ENCODE measurements at places on chromosomes 5 and 9. TPM values are rescaled to one million over a fixed set of nuclear protein-coding genes. Genes with fewer than 3 reads are reported as not detected.

GRCh38 chr5:58961631-58962280 is 378.9 kb downstream of the RAB3C start:
- no peak for DNase-seq

HEMGN gene
- total RNA-seq = not detected

DNA sequence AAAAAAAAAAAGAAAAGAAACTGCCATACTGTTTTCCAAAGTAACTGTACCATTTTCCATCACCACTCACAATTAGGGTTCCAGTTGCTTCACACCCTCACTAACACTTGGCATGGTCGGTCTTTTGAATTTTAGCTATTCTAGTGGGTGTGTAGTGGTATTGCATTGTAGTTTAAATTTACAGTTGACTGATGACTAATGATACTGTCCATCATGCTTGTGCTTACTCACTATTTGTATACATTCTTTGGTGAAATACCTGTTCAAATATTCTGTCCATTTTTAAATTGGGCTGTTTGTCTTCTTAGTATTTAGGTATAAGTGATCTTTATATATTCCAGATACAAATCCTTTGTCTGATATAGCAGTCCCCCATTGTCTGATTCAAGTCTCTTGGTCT is 36.2 kb upstream of the ZNF169 start:
- DNase-seq = no peak

CCL27 gene
- total RNA-seq = not detected

- no peak for DNase-seq
Measured at GRCh38 chr9:14983599-14983998, 73.4 kb upstream of the FREM1 start.

DNA sequence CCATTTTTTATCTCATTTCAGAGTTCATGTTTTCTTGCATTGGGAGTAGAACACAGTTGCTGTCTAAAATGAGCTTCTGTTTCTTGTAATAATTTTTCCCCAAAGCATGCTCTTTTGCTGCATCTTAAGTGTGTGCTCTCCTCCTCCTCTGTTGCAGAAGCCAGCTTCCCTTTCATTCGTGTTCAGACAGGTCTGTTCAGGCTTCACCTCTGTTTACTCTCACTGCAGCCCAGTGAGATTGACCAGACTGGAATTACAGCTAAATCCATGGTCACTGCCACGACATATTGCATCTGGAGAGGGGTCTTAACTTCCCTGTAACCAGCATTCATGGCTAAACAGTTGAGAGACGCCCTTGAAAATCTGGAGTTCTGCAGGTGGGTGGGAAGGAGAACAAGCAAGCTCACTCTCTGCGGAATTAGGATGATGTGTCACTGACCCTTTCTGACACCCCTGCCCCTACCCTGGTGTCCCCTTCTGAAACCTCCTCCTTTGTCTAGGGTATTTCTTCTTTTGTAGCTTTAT is 223.2 kb downstream of the FSTL4 start:
- no peak for DNase-seq

CCDC180 gene
- total RNA-seq = 3.0 TPM

- DNase-seq = no peak
Measured at GRCh38 chr5:42621662-42622061, 135.0 kb upstream of the CCDC152 start.

- no peak for DNase-seq
Measured at GRCh38 chr5:143638654-143639053, 173.3 kb upstream of the HMHB1 start.

GRCh38 chr9:4987961-4988421 is 2.9 kb downstream of the JAK2 start:
- peak; percentile 64 for DNase-seq

GRCh38 chr5:651296-652022 is 39.3 kb downstream of the CEP72 start:
- DNase-seq = no peak

DNA sequence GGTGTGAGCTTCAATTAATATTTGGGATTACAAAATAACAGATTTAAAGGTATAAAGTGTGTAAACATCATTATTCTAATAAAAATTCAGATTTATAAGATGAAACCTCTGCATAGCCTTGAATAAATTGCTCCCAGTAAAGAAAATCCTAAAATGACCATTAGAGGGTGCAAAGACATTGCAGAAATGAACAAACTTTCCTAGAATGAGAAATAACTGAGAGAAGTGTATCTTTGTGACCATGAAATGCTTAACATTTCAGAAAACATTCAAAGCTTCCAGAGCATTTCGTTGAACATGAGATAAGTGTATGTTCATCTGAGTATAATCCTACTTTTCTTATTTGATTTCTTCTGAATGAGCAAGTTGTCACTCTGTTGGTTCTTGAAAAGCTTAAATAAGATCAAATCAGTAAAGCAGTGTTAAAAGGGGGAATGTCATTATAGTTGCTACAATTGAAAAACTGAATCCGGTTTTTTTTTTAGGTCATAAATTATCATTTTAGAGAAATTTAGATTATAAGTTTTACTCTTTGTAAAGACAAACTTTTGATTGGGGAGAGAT is 24.7 kb upstream of the NUDT12 start:
- no peak for DNase-seq

GRCh38 chr9:70563010-70563409 is 148.6 kb upstream of the KLF9 start:
- no peak for DNase-seq

DNA sequence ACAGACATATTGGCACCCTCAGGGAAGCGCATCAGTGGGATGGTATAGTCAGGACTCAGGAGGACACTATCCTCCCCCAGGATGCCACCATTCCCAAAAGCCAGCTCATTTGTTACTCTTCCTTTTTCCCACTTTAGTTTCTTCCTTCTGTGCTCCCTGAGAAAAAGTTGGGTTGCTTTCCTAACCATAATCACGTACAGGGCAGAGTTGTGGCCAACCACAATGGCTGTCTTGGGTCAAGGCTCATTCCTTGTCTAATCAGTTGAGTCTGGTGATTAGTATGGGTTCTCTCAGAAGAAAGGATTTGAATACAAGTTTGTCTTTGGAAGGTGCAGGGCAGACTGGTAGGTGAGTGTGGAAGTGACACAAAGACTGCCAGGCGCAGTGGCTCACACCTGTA is 26.6 kb upstream of the ATP6V1G1 start:
- no peak for DNase-seq

- no peak for DNase-seq
Measured at GRCh38 chr5:114412510-114413171, 50.8 kb downstream of the KCNN2 start.

ELOVL7 gene
- total RNA-seq = 42.7 TPM

GRCh38 chr9:137174722-137175293 is 3.0 kb upstream of the TMEM210 start:
- no peak for DNase-seq

- no peak for DNase-seq
Measured at GRCh38 chr5:176900780-176901204, 1.6 kb upstream of the HK3 start.

- peak; percentile 89 for DNase-seq
Measured at GRCh38 chr5:67165526-67166459, 30.8 kb downstream of the CD180 start.

- no peak for DNase-seq
Measured at GRCh38 chr5:113686599-113686998, 173.1 kb downstream of the YTHDC2 start.

DNA sequence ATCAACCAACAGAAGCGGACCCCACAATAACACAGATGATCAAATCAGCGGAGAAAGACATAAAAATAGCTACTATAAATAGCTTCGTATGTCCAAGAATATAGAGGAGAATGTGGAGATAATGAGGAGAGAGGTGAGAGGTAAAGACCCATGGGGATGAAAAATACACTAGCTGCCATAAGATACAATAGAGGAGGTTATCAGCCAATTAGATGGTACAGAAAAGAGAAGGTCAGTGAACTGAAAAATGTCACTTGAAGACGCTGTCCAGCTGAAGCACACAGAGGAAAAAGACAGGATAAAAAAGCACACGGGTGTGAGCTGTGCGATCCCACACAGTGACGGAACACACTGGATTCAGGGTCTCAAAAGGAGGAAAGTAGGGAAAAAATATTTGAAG is 73.4 kb downstream of the OLFM1 start:
- DNase-seq = no peak

GRCh38 chr5:142862594-142862993 is 92.4 kb downstream of the ARHGAP26 start:
- DNase-seq = no peak

ENHO gene
- total RNA-seq = not detected

GRCh38 chr5:130706696-130707095 is 458.4 kb downstream of the HINT1 start:
- no peak for DNase-seq

OSMR gene
- total RNA-seq = 76.4 TPM

- DNase-seq = no peak
Measured at GRCh38 chr5:5767286-5767928, 344.9 kb downstream of the ICE1 start.

- DNase-seq = no peak
Measured at GRCh38 chr9:136662656-136663581, at the start of gene EGFL7. Gene EGFL7 (plus strand): TSS chr9:136662916. CDS start chr9:136668283, 5,367 bp downstream.

DNA sequence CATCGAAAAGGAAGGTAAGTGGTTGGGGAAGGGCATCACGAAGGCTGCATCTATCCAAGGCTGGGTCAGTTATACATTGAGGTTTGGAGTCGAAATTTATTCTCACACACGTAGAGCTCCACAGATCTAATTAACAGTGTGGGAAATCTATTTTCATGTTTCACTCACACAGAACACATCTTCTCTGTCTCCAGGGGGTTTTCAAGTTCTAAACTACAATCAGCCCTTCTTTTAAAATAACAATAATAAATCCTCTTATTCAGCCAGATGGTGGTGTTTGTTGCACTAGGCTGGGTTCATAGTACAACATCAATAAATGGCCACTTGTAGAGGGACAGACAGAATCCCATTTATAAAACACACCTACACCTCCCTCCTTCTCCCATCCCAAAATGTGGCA is 174.5 kb upstream of the KLF9 start:
- no peak for DNase-seq

DNA sequence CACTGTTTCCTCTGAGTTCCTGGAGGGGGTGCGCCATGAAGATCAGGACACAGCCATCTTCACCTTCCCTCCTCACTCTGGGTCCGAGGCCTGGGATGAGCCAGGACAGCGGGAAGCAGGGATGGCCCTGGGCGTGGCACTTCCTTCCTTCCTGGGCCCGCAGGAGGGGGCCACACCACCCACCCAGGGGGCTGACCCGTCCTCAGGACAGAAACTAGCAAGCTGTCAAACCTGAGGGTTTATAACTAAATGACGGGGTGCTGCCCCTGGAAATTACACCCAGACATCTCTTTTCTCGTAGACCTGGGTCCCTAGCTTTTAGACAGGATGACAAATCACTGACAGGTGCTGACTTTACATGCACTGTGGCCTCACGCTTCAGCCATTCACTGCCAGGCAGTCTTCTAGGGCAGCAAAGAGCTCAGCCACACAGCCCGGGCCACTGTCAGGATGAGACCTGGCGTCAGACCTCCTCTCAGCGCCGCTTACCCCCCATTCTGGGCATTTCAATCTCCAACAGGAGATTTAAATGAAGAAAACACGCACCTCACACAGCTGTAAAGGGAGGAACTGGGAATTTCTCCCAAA is 8.1 kb downstream of the FCN2 start:
- no peak for DNase-seq

- DNase-seq = no peak
Measured at GRCh38 chr5:98489021-98489420, 284.4 kb upstream of the RGMB start.

C5orf58 gene
- total RNA-seq = not detected

Measured in Calu3 (cell line).